ENCODE measurements at places on chromosomes 5 and 9.

DNA sequence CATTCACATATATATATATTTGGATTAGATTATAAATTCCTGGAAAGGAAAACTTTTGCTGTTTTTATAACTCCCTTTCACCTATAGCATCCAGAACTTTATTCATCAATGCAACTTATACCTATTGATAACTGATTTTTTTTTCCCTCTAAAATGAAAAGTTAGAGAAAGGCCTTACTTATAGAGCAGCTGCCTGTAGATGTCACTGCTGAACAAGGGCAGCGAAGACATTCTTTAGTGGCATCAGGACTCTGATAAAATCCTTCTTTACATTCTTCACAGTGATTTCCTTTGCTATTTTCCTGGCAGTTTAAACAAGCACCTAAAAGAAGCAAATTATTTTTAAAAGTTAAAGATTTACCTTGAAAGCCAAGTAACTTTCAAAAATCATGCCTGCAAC is 32.3 kb upstream of the CDK5RAP2 start:
- no peak for DNase-seq

DNA sequence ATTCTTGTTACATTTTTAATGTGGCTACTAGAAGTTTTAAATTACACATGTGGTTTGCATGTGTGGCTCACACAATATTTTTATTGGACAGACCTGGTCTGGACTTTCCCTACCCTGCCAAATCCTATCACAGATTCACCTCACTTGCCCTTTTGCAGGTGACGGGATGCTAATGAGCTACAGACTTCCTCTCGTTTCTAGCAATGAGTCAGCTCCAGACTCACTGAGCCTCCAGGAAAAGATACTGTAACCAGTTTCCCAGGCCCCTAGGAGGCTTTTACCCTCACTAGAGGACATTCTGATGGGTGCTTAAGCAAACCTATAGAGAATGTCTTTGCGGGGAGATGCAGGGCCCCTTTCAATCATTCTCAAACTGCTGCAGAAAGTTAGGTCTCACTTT is 135.4 kb downstream of the WDR41 start:
- peak; percentile 4 for DNase-seq

DNA sequence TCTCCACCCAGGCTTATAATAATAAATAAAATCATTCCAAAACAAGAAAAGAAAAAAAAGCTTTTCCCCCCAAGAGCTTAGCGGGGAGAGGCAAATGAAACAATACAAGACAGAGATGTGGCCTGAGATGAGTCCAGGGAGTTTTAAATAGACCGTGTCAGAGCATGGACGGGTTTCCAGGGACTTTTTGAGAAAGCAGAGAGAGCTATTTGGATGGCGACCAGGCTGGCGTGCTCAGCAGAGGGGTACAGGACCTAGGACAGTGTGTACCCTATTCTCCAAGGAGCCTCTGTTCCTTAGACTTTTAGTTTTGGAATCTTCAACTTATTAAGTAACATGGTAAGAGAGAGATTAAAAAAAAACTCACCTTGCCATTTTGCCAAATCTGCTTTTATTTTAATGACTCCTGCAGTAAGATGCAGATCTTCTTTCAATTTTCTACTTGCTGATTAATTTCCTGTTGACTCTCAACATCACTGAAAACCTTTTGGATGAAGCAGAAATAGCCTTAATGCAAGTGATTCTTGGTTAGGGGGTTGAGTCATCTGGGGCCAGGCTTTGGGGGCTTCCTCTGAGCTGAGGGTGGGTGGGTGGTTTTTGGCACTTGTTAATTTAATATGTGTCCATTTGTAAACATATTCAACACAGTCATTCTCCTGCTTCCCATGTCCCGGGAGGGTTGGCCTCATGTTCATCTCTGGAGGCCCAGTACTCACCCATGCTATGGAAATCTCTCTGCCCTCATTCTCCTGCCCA is 49.6 kb upstream of the OSMR start:
- DNase-seq, result no peak

- DNase-seq, result no peak
Observed at GRCh38 chr5:126852841-126853271, 75.9 kb downstream of the LMNB1 start.

- DNase-seq, result no peak
Observed at GRCh38 chr5:36642089-36642488, 35.7 kb downstream of the SLC1A3 start.

DNA sequence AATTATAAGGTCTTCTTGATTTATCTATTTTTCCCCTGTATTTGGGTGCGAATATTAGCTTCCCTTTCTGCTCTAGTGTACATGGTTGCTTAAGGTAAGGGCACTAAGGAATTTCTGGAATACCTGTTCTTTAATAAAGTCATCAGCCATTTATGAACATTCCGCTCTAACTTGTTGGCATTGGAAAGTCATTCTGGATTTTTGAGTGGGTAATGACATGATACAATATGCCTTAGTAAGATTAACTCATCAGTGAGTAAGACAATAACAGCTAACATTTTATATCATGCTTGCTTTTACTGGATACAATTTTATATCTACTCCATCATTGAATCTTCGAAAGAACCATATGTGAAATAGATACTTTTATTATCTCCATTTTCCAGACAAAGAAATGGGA is 196.1 kb downstream of the ARRDC3 start:
- DNase-seq, result no peak

DNA sequence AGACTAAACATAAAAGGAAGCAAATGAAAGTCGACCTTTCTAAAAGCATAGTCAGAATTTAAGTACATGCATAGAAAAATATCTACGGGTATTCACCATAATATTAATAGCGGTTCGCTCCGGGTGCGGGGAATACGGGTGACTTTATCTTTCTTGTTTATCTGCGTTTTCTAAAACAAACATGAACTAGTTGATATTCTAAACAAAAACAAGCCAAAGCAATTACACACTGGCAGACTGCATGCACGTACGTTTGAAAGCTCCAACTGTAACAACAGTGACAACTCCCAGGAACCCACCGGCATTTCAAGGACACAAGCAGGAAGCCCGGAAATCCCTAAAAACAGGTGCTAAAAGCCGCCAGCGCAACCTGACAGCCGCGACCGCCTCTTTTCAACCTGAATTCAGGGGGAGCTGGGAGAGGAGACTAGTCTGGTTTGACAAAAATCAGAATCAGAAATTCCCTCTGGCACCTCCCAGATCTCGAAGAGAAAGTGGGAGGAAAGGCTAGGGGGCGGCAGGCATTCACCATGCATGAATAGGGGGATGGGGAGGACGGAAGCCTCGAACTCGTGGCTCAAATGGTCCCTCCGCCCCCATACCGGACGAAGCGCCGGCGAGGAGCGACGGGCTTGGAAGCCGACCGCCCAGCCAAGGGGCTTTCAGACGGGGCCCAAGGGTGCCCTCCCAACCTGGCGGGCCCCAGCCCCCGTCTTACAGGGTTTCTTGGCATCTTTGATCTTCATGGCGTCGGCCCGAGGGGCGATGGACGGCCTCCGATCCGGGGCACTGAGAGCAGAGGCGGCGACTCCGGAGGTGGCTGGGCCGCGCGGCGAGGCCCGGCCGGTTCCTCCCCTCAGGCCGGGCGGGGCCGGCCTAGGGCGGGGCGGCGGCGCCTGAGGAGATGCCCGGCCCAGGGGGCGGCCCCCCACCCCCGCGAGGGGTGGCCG is at the start of gene PANK3:
Gene PANK3, minus strand, starts transcription at position 831 of the 950 bp plus-strand sequence. Its CDS starts 85 bp downstream, at position 746.
- peak; percentile 29 for DNase-seq

- no peak for DNase-seq
Observed at GRCh38 chr5:139293202-139293506, 386 bp upstream of the MATR3 start.

DNA sequence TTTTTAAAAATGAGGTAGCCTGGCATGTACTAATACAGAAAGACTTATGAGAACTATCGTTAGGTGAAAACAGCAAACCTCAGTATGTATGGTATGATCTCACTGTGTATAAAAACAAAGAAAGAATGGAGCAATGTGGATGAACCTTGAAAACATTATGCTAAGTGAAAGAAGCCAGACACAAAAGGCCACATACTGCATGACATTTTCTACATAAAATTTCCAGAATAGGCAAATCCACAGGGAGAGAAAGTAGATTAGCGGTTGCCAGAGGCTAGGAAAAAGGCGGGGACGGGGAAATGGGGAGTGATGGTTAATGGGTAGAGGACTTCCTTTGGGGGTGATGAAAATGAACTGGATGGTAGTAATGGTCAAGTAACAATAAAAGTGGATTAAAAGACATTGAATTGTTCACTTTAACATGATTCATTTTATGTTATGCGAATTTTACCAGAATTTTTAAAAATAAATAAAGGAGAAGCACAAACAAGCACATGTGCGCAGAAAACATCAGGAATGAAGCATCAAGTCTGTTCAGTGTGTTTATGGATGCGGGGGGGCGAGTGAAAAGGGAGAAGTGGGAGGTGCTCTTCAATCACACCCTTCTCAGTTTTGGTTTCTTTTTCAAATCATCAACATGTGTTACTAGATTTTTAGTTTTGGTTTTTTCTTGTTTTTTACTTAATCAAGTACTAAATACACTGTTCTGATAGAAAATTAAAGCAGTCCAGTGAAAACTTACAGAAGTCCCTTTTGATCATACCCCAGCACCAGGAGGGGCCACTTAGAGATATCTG is 16.3 kb downstream of the ROR2 start:
- DNase-seq, result no peak

- no peak for DNase-seq
Observed at GRCh38 chr9:73080110-73080694, 71.5 kb upstream of the ANXA1 start.

GRCh38 chr5:97528941-97529340 is 345.9 kb upstream of the RIOK2 start:
- peak; percentile 44 for DNase-seq

DNA sequence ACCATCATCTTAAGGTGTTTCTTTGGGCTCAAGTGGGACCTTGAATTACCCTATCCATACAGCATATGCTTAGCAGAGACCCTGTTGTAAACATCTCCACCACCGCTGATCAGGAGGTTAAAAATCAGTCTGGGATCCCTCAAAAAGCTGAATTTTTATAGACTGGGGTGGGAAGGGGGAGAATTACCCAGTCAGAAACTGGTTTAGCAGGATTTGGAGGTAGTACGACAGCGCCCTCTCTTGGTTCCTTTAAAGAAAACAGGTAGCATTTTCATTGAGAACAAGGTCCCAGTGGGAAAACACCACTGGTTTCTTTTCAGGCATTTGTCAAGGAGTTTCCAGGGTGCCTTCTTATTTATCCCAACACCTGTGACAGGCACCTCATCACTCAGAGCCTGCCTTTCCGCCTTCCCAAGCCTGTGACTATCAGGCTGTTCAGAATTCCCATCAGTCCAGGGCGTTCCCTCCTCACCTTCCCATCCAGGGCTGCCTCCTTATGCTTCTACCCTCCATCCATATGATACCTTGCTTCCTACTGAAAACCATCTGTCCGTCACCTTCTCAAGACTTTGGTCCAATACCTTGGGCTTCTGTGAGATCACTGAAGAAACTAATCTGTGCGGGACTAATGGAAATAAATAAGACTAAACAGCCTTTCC is 203.8 kb upstream of the RAI14 start:
- peak; percentile 10 for DNase-seq

DNA sequence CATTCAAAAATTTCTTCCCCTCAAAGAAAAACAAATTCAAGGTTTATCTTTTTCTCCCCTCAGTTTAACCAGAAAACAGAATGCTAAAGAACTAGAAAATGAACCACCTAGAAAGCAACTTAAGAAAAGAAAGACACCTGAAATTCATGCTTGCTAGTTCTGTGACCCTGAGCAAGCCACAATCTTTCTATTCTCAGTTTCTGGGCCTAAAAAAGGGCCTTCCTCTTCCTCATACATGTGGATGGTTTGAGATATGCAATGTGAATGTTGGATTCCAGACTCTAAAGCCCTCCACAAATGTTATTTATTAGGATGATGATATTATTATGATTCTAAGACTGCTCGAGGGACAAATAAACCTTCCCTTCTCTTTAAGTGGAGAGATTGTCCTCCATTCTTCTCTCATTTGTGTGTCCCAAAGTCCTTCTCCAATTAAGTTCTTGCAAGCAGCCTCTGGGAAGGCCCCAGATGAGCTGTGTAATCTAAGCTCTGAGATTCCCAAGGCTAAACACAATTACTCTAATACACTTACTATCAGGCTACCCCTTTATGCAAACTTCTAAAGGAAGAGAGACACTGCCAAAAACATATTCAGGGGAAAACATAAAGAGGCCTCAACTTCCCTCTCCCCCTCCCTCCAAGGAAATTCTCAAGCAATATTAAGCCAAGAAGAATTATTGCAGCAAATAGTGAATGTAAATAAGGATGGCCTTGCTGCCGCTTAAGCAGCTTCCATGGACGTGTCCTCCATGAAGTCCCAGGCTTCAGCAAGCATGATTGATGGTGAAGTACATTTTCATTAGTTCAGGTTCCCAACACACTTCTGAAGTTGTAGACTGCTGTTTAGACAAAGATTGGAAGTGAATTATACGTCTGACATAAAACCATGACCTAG is 80.2 kb downstream of the PRKACG start:
- DNase-seq, result no peak

DNA sequence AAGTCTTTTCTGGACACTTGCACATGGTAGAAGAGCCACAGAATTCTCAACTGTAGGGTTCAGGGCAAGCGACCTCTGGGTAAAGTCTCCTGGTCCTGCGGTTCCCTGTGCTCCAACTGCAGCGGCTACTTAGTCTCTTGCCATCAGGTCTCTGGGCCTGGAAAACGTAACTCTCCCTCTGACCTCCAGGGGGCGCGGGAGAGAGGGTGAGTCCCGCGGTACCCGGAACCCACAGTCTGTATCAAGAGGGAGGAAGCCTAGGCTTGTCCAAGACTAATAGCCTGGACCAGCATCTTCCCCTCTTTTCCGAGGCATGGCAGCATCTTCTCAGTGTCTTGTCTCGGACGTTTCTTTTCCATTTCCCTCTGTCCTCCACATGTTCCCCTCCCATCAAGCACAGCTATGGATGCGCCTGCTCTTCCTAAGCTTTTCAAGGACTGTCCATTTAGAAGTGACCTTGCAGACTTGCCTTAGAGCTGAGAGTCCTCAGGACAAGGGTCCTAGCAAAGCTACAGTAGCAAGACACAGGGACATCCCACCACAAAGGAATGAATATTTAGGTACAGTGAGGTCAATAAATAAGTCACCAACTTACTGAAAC is 59.3 kb downstream of the FSTL4 start:
- DNase-seq, result no peak

DNA sequence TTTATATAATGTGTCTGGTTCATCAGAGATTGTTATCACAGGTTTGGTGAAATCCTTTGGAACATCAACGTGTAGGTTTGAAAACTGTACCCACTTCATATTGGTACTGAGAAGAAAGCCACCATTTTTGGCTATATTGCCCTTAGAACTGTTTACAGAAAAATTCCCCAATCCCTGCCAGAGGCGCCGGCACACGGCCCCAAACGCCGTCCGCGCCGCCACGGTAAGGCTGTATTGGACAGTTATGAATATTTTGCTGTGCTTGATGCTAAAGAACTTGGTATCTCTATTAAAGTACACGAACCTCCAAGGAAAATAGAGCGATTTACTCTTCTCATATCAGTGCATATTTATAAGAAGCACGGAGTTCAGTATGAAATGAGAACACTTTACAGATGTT is 35.2 kb downstream of the DCAF10 start:
- DNase-seq, result no peak

- DNase-seq, result no peak
Observed at GRCh38 chr5:90017239-90017638, 392.3 kb downstream of the CETN3 start.

GRCh38 chr5:67831048-67831447 is 384.5 kb upstream of the PIK3R1 start:
- DNase-seq, result no peak
